ENCODE measurements at places on chromosomes 7 and 10.

- DNase-seq, result no peak
These were observed 26.1 kb downstream of the ENKUR start for GRCh38 chr10:24989867-24990266.

DNA sequence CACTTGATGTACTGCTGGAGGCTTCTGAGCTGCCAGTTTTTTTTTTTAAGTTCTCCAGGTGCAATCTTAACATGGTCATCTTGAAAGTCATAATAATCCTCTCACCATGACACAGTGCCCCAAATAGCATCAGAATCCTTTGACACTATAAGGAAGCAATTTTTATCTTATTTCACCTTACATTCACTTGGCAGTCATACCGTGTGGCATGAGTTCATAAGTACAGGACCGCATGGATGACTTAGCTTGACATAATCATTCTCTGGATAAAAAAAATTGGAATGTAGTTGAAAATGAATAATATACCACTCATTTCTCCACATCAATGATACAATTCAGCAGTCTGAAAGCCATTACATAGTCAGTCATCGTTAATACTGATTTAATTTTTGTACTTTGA, 25.6 kb upstream of the TMEM196 start:
- no peak for DNase-seq

DNA sequence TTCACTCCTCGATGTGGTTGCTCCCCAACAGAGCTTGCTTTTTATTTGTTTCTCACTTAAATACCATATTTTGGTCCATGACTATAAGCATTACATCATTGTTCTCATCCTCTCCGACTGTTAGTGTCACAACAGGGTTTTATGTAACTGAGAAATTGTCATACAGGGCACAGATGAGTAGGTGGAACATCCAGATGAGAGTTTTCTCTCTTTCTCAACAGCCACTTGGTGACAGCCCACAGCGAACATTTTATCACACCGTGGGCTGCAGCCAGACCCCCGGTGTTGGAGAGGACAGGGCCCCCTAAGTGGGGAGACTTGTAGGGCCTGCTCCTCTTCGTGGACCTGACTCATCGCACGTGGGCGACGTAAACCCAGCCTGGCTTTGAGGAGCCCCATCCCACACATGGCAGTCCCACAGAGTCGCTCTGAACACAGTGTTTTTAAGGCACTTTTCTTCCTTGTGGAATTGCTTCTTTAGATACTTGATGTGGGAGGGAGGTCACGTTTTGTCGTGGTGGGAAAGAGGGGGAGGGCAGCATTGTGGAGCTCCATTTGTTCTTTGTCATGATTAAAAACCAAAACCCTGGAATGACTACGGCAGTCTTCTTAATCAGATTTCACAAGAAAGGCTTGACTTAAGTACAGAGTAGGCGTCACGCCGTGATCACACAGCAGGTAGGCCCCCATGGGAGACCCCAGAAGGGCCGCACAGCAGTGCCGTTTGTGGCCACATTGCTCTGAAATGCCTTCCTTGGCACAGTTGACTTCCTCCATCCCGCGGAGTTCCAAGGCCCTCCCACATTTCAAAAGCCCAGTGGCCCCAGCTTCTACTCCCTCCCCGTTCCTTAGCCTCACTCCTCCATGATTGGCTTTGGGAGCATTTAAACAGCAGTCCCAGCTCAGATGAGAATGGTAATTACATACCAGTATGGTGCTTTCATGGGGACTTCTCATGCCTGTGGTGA, 220.6 kb downstream of the CCDC3 start:
- no peak for DNase-seq

- no peak for DNase-seq
These were observed 80.9 kb downstream of the SHH start for GRCh38 chr7:155731380-155731779.

DNA sequence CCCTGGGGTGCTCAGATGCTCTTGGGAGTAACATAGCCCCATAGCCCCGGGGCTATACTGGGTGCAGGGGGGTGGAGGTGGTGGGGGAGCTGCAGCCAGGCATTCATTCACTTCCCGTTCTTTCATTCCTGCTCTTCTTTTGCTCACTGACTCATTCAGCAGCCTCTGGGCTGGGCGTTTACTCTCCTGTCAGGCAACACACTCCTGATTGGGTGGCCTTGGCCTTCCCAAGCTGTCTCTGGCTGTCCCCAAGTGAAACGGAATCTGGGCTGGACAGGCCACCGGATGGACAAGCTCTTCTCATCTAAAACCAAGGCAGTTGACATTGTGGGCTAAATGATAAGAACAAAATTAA, 34.6 kb downstream of the CHST3 start:
- no peak for DNase-seq

GRCh38 chr10:95837783-95838182, 70.0 kb upstream of the CC2D2B start:
- no peak for DNase-seq
